ENCODE measurements at places on chromosomes 6 and 20.

GRCh38 chr6:10205892-10206291 lies 209.0 kb downstream of the TFAP2A start:
- no peak for DNase-seq

DNA sequence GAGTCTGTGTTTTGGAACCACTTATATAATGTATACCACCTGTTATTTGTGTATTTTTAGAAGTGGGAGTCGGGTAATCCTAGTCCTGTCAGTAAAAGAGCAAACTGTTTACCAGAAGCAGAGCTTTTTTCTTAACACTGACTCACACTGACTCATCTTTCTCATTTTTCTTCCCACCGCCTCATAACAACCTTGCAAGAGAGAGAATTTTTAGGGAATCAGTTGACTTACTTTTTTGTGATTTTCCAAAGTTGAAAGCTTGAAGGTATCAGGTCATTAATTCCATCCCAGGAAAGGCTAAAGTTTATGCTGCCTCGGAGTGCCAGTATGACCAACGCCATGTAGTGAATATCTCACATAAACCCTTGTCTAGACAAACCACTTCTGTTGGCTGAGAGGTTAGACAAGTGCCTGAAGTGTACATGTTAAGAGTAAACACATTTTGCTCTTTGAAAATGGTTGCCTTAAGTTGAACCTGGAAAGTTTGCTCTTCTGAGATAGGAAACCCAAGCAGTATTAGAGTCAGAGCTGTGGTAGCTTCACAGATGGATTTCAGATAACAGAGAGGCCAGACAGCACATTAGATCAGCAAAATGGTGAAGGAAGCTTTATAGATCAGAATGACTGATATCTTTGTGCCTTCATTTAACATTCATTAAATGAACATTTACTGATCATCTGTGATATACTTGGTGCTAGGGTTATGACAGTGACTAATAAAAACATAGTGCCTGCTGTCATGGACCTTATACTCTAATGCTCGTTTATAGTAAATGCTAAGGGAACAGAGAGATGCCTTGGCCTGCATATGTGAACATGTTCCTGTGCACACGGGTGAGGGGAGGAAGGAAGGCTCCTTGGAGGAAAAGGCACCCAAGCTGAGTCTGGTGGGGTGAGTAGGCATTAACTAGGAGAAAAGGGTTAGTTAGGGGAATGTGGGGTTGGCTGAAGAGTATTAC lies 29.1 kb upstream of the PKIG start:
- DNase-seq = no peak

DNA sequence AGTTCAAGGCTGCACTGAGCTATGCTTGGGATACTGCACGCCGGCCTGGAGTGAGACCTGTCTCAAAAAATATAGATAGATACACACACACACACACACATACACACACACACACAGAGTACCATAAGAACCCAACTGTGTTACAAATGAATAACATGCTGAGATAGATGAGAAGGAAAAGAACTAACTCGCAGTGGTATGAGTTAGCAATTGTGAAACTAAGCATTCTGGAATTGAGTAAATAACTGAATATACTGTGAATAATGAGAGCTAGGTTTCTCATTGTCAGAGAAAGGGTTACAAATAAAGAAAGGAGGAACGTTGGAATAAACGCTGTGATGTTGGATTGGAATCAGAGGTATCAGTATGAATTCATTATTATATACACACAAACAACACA lies 14.6 kb upstream of the FAXC start:
- DNase-seq = no peak

DNA sequence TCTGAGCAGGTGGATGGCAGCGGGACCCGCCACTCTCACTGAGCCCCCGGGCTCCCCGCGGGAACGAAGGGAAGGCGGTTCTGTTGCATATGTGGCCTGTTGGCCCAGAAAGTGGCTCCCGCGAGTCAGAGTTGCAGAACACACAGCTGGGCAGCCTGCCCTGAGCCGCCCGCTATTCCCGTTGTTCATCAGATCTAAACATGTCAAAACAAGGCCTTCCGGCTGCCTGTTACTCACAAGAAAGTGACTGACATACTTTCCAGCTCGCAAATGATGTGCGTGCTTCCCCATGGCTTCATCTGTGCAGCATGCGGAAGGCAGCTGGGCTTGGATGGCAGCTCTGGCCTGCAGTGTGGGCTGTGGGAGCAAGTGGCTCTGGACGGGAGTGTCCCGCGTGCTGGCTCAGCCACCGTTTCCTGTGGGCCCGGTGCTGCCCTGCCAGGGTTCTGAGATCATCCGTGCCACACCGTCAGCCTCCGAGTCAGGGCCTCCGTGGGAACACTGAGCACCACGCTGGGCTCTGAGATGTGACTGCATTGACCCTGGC lies 227.3 kb downstream of the ERMARD start:
- no peak for DNase-seq

GRCh38 chr6:56934876-56935275 lies 20.0 kb upstream of the BEND6 start:
- no peak for DNase-seq

DNA sequence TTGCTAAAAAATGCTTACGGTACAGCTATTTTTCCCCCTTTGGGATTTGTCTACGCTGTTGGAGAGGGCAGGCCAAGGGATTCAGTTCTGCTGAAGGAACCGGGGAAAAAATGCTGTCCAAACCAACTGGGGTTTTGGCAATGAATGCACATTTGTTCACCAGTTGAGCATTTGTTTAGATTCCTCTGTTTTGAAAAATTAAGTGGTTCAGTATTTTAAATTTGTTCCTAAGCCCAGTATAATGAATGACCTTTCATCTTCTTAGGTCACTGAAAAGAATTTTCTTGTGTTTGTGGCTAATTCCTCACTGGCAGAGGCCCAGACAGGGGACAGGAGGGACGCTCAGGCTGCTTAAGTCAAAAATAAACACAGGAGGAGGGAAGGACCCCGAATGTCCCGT lies 10.8 kb upstream of the EYA2 start:
- DNase-seq = no peak

DNA sequence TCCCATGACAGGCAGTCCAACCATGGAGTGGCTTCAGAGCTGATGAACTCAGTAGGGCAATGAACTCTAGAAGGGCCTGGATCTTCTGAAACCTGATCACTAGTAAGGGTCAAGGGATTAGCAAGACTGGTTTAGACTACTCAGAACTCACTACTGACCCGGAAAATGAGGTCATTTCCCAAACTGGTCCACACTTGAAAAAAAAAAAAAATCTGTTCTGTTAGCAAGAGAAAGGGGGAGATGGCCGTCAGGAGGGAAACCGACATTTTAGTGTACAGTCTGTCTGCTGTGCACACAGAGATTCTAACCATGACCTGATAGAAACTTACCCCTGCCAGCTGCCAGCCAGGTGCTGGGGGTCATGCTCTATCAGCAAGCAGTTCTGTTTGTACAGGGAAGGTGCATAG lies 262.4 kb upstream of the AGPAT4 start:
- no peak for DNase-seq

DNA sequence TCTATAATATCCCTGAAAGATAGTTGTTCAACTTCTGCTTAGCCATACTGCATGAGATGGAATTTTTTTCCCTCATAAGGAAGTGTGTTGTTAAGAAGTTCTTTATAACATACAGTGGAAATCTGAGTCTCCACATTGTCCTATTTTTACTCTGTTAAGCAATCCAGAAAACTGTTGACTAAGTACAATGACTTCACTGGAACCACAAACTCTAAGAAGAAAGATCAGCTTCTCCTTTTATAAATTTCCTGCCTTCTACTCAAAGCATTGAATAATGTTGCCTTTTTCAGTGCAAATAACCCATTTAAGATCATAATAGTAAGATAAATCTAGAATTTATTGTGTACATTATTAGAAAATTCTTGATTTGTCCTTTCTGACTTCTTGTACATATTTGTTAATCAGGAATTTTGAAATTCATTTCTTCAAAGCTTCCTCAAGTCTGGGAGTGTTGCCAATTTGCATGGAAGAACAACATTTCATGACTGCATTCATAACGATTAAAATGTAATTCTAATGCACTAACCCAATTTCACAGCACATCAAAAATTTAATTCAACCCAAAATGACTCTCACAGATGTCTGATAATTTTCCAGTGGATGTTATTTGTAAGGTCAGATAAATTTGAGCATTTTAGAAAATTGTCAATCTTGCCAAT lies 45.6 kb upstream of the ANKEF1 start:
- DNase-seq = no peak

GRCh38 chr6:21780141-21780540 lies 186.6 kb downstream of the SOX4 start:
- DNase-seq = no peak

DNA sequence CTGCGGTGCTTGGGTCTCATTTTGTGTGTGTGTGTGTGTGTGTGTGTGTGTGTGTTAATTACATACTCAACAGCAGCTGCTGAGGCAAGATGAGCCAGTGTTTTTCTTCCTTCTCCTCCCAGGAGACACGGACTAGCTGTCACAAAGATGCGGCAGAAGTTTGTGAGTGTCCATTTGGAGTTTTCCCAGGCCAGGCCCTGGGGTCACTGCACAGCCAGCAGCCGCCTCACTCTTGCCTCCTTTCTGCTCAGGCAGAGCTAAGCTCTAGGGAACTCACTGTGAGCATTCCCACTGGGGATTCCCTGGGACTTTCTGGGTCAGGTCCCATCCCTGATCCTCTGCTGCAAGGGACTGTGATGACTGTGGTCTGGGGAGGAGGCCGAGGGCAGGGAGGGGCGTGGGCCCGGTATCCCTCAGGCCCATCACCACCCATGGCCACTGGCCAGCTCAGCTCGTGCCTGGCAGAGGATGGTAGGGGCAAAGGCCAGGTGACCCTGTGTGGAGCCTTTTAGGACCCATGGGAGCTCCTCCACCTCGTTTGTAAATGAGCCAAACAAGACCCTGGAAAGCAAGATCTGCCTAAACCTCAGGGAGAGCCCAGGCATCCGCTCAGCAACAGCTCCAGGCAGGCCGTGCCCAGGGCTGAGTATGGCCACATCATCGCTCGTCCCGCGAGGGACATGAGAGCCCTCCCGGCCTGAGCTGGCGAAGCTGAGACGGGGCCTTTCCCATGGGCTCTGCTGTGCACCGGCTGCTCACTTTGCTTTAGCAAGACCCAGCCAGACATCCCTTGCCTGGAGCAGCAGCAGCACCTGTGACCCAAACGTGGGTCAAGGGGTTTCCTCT lies 102.0 kb downstream of the PSMB1 start:
- DNase-seq = no peak

GRCh38 chr6:129785047-129785755 lies 75.2 kb upstream of the ARHGAP18 start:
- DNase-seq = no peak

DNA sequence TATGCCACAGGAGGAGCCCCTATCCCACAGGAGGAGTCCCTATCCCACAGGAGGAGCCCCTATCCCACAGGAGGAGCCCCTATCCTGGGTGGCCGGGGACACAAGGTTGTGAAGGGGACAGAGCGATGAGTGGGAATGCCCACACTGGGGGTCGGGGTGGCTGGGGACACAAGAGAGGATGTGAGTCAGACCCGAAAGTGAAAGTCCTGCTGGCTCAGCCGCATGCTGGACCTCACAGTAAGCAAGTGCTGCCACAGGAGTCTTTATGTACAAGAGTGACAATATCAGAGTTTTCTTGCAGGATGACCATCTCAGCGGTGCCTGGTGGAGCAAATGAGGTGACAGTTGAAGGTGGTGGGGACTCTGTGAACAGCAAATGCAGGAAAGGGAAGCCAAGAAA lies 93.7 kb downstream of the PSMB1 start:
- peak; percentile 54 for DNase-seq

- no peak for DNase-seq
These were observed 167.2 kb downstream of the TTLL2 start for GRCh38 chr6:167492100-167492449.

DNA sequence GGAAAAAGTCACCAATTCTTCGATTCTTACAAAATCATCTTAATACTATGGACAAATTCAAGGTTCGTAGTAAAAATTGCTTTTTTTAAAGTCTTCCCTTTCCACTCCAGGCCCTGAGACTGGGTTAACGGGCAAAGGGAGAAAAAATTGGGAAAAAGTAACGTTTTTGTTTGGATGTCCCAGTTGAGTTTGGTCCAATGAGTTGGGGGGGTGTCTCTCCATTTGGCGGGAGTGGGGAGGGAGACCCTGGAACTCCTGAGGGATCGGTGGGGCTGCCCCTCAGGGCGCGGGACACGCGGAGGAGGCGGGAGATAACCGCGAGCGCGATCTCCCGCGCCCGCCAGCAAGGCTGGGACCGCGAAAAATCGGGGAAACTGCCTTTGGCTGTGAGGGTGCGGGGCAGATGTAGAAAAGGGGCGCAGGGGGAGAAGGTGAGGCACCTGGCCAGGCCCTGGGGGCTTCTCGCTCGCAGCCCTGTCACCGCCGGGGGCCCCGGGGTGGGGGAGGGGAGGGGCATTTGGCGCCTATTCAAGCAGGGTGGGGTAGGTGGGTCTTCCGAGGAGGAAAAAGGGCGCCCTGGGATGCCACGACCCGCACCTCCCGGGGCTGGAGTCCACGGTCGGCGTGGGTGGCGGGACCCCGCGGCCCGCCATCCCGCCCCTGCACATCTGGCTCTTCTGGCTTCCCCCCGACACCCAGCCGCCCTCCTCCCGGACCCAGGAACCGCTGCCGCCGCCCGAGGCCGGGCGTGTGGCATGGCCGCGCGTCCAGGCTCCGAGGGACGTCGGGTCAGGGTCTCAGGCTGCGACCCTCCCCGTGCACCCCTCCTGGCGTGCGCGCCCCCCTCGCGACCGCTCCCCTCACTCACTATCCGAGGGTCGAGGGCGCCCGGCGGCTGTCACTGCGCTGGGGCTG lies 595 bp downstream of the FBXO5 start:
- DNase-seq = no peak

DNA sequence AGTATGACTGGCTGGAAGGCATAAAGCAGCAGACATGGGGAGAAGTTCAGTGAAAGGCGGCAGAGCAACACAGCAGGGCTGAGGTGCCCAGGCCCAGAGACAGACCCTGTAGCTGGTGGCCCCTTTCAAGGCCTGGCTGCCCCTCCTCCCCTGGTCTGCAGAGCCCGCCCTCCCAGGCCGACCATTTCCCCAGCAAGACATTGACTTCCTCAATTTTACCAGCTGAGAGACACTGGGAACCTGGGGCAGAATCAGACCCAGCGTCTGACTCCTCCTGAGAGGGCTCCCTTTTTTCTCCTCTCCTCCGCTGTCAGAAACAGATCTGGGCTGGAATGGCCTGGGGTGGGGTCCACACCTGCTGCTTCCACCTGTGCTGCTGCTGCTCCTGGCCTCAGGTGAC lies at the start of gene TREML4:
Gene TREML4, plus strand, starts transcription at position 254 of the 400 bp plus-strand sequence. Its CDS starts 79 bp downstream, at position 333.
- no peak for DNase-seq

DNA sequence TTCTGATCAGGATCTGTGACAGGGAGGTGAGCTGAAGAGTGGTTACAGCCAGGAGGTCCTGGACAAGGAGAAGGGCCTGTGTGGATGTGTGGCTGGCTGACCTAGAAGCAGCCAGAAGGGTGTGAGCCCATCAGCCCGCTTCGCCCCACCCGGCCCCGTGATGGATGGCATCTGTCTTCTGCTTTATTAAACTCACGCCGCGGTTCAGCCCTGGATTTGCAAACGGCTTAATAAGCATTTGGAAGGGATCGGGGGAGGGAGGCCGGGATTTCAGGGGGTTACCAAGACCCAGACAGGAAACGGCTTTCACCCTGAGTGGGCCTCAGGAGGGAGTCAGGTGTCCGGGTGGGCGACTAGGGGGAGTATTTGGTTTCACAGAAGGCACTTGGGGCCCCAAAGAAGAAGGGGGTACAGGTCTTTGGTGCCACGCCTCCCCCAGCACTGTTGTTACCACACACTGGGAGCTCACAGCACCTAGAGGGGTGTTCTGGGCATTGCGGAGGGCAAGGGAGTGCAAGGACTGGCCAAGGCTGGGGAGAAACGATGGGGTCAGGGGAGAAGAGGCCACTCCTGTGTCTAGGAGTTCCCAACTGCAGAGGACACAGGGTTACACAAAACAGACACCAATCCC lies 53.8 kb upstream of the FOXP4 start:
- DNase-seq = no peak
